Kidney (tissue), 22 donors: ENCODE measurements at places on chromosomes 11 and 22. TPM values are rescaled to one million over a fixed set of nuclear protein-coding genes. Genes with fewer than 3 reads are reported as not detected.

- no peak overlapping the region for H3K4me3 ChIP-seq
- no peaks in the 10 kb centered on the region for H3K36me3 ChIP-seq
- no peak overlapping the region for H3K27ac ChIP-seq
Observed at GRCh38 chr11:79845002-79845709, 404.3 kb upstream of the TENM4 start.

DNA sequence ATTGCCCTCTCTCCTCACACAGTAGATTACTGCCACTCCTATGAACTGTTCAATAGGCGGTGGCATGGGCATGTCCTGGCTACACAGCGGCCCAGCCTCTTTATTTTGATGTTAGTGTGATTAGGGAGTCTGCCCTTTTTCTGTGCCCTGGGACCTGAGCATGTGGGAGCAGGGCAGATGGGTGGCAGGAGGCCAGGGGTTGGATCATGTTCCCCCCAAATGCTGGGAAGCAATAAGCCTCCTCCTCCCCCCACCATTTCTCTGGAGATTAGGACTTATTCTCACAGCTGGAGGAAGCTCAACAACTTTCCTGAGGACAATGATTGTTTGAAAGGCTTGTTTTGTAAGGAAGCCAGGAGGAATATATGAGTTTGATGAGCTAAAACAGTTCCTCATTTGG is 848 bp downstream of the HEPN1 start:
- DNase-seq: no peak
- no peaks in the 10 kb centered on the region for H3K4me1 ChIP-seq
- H3K27me3 ChIP-seq: no peaks in the 10 kb centered on the region
- H3K4me3 ChIP-seq: no peak overlapping the region

- DNase-seq: peak; percentile 56
- H3K36me3 ChIP-seq: no peaks in the 10 kb centered on the region
- no peak within 1 kb of the TSS for H3K27ac ChIP-seq
- peaks cover 23% of the 10 kb centered on the region for H3K27me3 ChIP-seq
Observed at GRCh38 chr11:75240311-75241035, at the start of gene TPBGL. TSS of gene TPBGL (plus strand) at chr11:75240774. CDS start at chr11:75241050, 276 bp downstream.

The DDT gene
- total RNA-seq: 97.4 TPM

DNA sequence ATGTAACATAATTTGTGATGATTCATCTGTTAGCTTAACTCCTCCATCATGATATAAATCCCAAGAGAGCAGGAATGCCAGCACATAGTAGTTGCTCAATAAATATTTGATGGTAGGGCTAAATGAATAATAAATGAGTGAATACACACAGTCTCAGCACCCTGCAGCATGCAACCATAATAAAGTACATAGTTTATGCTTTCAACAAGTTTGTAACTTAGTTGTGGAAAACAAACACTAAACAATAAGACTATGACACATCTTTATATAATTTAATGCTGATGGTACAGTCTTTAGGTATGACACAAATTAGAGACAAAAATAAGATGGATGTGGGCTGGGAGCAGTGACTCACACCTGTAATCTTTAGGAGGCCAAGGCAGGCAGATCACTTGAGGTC is 3.8 kb downstream of the ALKBH8 start:
- H3K36me3 ChIP-seq: peaks cover 5% of the 10 kb centered on the region
- H3K4me3 ChIP-seq: no peak overlapping the region
- DNase-seq: no peak
- H3K27ac ChIP-seq: no peak overlapping the region
- no peaks in the 10 kb centered on the region for H3K27me3 ChIP-seq
- no peaks in the 10 kb centered on the region for H3K4me1 ChIP-seq

DNA sequence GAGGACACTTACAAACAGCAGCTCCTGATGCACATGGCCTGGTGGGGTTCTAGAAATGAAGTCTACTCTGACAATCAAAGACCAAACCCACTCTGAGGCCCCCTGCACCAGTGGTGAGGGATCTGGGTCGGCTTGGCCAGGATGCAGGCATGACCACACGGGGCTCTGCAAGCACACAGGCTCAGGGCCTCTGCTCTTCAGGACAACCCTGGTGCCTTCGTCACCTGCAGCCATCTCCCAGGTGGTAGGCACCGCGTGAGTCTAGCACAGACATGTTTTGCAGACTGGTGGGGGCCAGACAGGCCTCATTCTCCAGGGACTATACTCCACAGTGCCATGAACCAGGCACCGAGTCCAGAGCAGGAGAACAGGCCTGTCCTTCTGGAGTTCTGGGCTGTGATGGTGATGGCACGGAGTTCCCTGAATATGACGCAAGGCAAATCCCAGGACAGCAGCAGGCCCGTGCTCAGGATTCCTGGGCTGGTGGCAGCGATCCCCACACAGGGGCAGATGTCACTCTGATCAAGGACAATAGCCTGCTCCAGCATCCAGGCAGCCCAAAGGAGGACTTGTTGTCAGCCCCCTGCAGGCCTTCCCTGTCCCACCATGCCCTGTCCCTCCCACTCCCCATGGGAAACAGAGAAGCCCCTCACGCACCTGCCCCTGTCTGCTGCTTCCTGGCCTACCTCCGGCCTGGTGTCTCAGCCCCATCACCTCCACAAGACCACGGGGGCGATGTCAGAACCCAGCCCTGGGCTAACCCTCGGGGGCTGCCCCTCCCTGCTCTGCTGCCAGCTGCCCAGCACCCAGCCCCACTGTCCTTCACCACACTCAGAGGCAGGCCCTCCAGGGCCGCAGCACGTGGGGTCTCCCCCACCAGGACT is 36.1 kb downstream of the GNB1L start:
- H3K4me1 ChIP-seq: no peaks in the 10 kb centered on the region
- no peak for DNase-seq
- H3K27ac ChIP-seq: no peak overlapping the region
- H3K27me3 ChIP-seq: no peaks in the 10 kb centered on the region
- H3K4me3 ChIP-seq: no peak overlapping the region

The KCTD14 gene
- total RNA-seq: 13.7 TPM

The STK33 gene
- 11.9 TPM for total RNA-seq

The UPK2 gene
- not detected for total RNA-seq

DNA sequence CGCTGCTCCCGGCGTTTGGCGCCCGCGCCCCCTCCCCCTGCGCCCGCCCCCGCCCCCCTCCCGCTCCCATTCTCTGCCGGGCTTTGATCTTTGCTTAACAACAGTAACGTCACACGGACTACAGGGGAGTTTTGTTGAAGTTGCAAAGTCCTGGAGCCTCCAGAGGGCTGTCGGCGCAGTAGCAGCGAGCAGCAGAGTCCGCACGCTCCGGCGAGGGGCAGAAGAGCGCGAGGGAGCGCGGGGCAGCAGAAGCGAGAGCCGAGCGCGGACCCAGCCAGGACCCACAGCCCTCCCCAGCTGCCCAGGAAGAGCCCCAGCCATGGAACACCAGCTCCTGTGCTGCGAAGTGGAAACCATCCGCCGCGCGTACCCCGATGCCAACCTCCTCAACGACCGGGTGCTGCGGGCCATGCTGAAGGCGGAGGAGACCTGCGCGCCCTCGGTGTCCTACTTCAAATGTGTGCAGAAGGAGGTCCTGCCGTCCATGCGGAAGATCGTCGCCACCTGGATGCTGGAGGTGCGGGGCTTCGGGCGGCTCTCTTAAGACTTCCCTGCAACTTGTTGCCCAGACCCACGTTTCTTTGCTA is at the start of gene CCND1:
CCND1 (plus strand) TSS at position 162 of the 587 bp plus-strand sequence; CDS start at position 320, 158 bp downstream.
- no peaks in the 10 kb centered on the region for H3K4me1 ChIP-seq
- H3K4me3 ChIP-seq: peak within 1 kb of the TSS; percentile 70
- H3K27me3 ChIP-seq: no peaks in the 10 kb centered on the region
- DNase-seq: peak; percentile 94
- peaks cover 13% of the 10 kb centered on the region for H3K36me3 ChIP-seq

- peaks cover 3% of the 10 kb centered on the region for H3K27me3 ChIP-seq
- no peaks in the 10 kb centered on the region for H3K4me1 ChIP-seq
- no peaks in the 10 kb centered on the region for H3K36me3 ChIP-seq
- no peak overlapping the region for H3K27ac ChIP-seq
Observed at GRCh38 chr22:27210111-27210730, 552.8 kb downstream of the MIAT start.

The GRM5 gene
- total RNA-seq: 0.63 TPM

GRCh38 chr22:36964106-36964505 is 50.7 kb downstream of the CSF2RB start:
- DNase-seq: no peak
- no peak overlapping the region for H3K27ac ChIP-seq
- no peak overlapping the region for H3K4me3 ChIP-seq
- H3K36me3 ChIP-seq: no peaks in the 10 kb centered on the region

- H3K4me1 ChIP-seq: no peaks in the 10 kb centered on the region
- H3K27ac ChIP-seq: no peak overlapping the region
- no peak overlapping the region for H3K4me3 ChIP-seq
- DNase-seq: no peak
Observed at GRCh38 chr11:13784855-13785254, 116.4 kb downstream of the FAR1 start.

GRCh38 chr11:9219115-9219514 is 46.0 kb downstream of the DENND5A start:
- DNase-seq: no peak
- H3K36me3 ChIP-seq: no peaks in the 10 kb centered on the region
- no peak overlapping the region for H3K27ac ChIP-seq
- H3K4me3 ChIP-seq: no peak overlapping the region
- no peaks in the 10 kb centered on the region for H3K4me1 ChIP-seq

- H3K4me1 ChIP-seq: no peaks in the 10 kb centered on the region
- H3K4me3 ChIP-seq: no peak overlapping the region
- no peaks in the 10 kb centered on the region for H3K27me3 ChIP-seq
- DNase-seq: no peak
Observed at GRCh38 chr22:32561163-32561562, 86.6 kb downstream of the FBXO7 start.

The ALDH3B2 gene
- total RNA-seq: 1.6 TPM

The TMPRSS13 gene
- 1.9 TPM for total RNA-seq

- no peak overlapping the region for H3K27ac ChIP-seq
- no peak for DNase-seq
- no peaks in the 10 kb centered on the region for H3K4me1 ChIP-seq
- no peak overlapping the region for H3K4me3 ChIP-seq
- peaks cover 2% of the 10 kb centered on the region for H3K36me3 ChIP-seq
Observed at GRCh38 chr11:66561178-66561974, 7.0 kb downstream of the CTSF start.

The TIMM8B gene
- 51.3 TPM for total RNA-seq

The VPREB3 gene
- 1.0 TPM for total RNA-seq

DNA sequence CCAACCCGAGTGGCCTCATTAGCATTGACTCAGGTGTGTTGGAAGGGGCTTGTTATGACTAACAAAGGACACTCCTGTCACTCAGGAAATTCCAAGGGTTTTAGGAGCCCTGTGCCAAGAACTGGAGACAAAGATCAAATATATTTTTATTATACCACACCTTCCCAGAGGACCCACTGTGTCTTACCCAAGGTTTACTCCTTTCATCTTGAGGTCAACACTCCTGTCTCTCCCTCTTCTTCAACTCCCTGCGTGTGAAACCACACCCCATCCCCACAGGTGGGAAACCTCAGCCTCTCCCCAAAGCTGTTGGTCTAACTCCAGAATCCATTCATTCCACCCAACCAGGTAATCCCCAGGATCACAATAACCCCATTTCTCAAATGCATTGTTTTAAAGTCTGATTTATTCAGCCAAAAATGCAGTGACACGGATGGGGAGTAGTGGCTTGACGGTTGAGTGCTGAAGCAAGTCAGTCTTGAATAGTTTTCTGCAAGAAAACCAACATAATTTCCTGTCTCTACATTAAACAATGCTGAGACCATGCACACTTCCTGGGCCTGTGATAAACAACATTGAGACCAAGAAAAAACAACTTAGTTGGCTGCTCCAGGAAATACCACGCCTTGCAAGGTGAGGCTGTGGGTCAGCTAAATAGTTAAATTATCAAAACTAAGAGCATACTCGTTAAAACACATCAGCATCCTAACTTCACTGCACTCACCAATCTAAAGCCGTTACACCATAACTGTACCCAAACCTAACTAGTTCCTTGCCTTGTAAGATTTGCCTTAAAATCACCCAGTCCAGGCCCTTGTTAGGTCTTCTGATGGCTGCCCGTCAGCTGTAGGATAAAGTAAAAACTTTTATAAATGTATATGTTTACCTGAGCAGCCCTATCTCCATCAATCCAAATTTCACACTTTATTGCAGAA is 38.5 kb upstream of the SPON1 start:
- peaks cover 3% of the 10 kb centered on the region for H3K4me1 ChIP-seq
- no peak overlapping the region for H3K27ac ChIP-seq
- peak; percentile 77 for DNase-seq
- H3K27me3 ChIP-seq: no peaks in the 10 kb centered on the region

DNA sequence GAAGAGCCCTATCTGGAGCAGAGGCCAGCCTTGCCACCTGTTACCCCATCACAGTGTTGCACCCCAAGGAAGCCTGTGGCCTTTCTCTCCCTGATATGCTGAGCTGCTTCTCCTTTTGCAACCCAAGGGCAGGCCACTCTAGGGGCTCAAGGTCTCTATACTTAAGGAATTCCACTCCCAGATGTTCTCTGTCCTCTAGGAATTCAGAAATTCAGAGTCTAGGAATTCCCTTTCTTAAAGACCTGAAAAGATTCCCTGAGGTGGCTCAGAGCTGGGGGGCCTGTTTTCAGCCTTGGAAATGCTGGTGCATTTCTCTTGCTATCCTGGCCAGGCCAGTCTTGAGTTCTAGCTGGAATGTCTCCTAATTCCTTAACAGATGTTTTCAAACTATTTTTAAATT is 68.0 kb upstream of the OLFML1 start:
- H3K4me1 ChIP-seq: no peaks in the 10 kb centered on the region
- H3K27ac ChIP-seq: no peak overlapping the region
- no peaks in the 10 kb centered on the region for H3K27me3 ChIP-seq
- no peak overlapping the region for H3K4me3 ChIP-seq

The IL10RA gene
- total RNA-seq: 37.2 TPM

DNA sequence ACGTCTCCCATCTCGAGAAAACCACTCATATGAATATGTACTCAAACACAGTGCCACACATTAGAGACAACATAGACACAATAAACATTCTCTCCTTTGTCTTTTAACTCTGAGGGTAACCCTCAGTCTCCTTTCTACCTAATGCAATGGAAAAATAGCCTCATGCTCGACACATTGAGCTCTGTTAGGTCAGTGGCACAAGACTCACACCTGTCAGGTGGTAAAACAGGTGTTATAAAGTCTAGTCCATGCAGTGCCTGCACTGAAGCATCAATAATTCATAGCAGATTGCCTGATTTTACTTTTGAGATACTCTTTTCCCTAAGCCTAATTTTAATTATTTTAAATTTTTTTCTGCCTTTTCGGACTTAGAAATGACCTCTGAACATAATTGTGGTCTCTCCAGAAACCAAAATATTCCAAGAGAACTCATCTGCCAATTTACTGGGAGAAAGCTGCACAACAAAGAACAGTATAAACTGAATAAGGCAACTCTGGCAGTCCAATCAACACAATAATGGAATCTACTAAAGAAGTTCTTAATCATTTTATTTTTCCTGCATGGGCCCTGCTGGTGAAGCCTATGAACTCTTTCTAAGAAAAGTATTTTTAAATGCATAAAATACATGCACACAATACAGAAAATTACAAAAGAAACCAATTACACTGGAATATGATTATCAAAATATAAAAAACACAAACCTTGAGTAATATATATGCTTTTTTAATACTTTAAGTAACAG is 9.9 kb downstream of the RDX start:
- no peak for DNase-seq
- H3K4me1 ChIP-seq: peaks cover 3% of the 10 kb centered on the region
- no peak overlapping the region for H3K4me3 ChIP-seq
- H3K36me3 ChIP-seq: no peaks in the 10 kb centered on the region
- no peak overlapping the region for H3K27ac ChIP-seq
- H3K27me3 ChIP-seq: no peaks in the 10 kb centered on the region

GRCh38 chr22:30453731-30454510 is 17.9 kb downstream of the SEC14L3 start:
- H3K27me3 ChIP-seq: no peaks in the 10 kb centered on the region
- DNase-seq: no peak
- no peak overlapping the region for H3K4me3 ChIP-seq
- no peaks in the 10 kb centered on the region for H3K4me1 ChIP-seq
- no peaks in the 10 kb centered on the region for H3K36me3 ChIP-seq

The TMEM126B gene
- total RNA-seq: 51.5 TPM

The CDON gene
- 4.0 TPM for total RNA-seq

The NCR3LG1 gene
- 4.5 TPM for total RNA-seq
